ENCODE measurements at places on chromosomes 7 and 10.

GRCh38 chr10:77809336-77809735 is 117.2 kb downstream of the DLG5 start:
- no peaks in the 10 kb centered on the region for H3K4me1 ChIP-seq
- no peak for DNase-seq
- peaks cover 81% of the 10 kb centered on the region for H3K36me3 ChIP-seq

- H3K27ac ChIP-seq, result no peak overlapping the region
- peaks cover 4% of the 10 kb centered on the region for H3K36me3 ChIP-seq
- no peak overlapping the region for H3K4me3 ChIP-seq
- DNase-seq, result no peak
Measured at GRCh38 chr7:84113286-84113685, 81.3 kb downstream of the SEMA3A start.

DNA sequence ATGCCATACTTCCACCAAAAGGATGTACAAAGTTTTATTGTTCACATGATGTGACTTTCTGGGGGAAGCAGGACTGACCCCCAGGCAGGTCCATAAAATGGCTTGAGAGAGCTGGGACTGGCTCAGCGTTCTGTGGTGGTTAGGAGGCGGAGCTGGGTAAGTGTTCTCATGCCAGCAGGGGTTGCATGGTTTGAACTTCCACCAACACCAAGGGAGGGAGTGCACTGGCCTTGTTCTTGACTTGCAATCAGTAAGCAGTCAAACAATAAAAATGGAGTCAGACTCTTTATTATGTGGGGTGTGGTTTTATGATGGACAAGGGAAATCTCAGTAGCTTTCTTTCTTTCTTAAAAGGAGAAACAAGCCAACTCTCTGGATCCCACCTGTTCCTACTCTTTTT is 95.4 kb upstream of the PRR15 start:
- H3K27ac ChIP-seq, result no peak overlapping the region
- H3K4me1 ChIP-seq, result no peaks in the 10 kb centered on the region
- H3K36me3 ChIP-seq, result no peaks in the 10 kb centered on the region

GRCh38 chr7:5231811-5232484 is 41.9 kb downstream of the WIPI2 start:
- peaks cover 51% of the 10 kb centered on the region for H3K36me3 ChIP-seq
- no peaks in the 10 kb centered on the region for H3K27me3 ChIP-seq
- H3K27ac ChIP-seq, result no peak overlapping the region

DNA sequence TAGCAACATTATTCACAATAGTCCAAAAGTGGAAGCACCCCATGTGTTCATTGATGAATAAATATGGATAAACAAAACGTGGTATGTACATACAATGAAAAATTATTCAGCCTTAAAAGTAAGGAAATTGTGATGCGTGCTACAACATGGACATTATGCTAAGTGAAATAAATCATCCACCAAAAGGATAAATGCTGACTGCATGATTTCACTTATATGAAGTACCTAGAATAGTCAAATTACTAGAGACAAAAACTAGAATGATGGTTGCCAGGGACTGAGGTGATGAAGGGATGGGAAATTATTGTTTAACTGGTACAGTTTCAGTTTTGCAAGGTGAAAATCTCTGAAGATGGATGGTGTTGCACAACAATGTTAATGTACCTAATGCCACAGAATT is 56.6 kb downstream of the THSD7A start:
- H3K27me3 ChIP-seq, result no peaks in the 10 kb centered on the region
- H3K27ac ChIP-seq, result no peak overlapping the region
- no peak for DNase-seq
- no peaks in the 10 kb centered on the region for H3K36me3 ChIP-seq

GRCh38 chr7:111732923-111733322 is 170.6 kb upstream of the IMMP2L start:
- H3K27ac ChIP-seq, result no peak overlapping the region
- H3K36me3 ChIP-seq, result peaks cover 14% of the 10 kb centered on the region
- DNase-seq, result no peak

DNA sequence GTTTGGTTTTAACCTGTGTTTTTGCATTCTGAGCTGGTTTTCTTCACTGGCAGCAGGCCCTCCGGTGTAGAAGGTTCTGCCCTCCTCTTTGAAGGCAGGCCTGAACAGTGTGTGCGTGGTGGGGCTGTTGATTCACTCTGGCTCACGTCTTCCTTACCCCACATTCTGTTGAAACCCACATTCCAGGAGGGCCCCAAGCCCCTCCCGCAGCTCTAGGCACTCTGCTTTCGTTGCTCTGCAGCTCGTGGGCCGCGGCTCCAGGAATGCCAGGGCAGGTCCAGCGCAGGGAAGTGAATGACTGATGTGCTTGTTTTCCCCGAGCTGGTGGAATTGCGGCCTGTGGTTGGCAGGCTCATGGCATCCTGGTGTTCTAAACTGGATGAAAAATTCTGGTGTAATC is 49.0 kb downstream of the HTRA1 start:
- H3K27me3 ChIP-seq, result no peaks in the 10 kb centered on the region
- no peak overlapping the region for H3K27ac ChIP-seq
- DNase-seq, result no peak
- peaks cover 36% of the 10 kb centered on the region for H3K36me3 ChIP-seq
- H3K4me3 ChIP-seq, result no peak overlapping the region
